Nephron progenitor cell (in vitro differentiated cells): ENCODE measurements at places on chromosomes 5 and 9.

GRCh38 chr5:95817430-95817829, 5.1 kb downstream of the GLRX start:
- DNase-seq, result peak; percentile 37

DNA sequence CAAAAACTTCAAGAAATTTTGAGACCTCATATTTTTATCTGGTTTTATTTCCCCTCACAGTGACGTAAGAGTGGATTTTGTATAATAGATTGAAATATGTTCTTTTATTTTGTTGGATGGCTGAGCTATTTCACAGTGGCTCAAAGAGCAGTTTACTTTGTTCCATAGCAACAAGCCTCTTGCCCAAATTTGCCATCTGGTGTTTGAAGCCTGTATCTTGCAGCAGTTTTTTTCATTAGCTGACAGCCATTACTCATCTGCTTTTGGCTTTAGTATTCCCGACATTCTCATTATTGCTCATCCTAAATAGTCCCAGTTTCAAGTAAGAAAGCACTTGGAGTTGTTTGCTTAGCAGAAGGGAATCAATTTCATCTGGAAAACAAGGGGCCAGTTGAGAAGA, 36.3 kb downstream of the GDA start:
- no peak for DNase-seq

DNA sequence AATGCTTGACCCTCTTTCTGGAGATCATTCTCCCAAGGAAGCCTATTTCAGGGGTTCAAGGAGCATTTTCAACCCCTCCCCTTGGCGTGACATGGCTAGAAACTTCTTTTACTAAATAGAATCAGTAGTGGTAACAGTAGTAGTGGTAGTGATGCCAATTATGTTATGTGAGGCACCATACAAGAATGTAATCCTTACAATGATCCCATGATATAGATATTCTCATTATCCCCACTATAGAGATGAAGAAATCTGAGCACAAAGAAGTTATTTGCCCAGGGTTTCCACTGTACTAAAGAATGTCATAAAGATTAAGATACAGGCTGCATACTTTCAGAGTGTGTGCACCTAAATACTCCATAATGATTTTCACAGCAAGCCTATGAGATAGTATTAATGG, 155.4 kb upstream of the CLINT1 start:
- DNase-seq, result no peak

GRCh38 chr9:131631306-131631705, 86.0 kb downstream of the PRRT1B start:
- DNase-seq, result no peak

GRCh38 chr9:21031091-21031807, at the start of gene HACD4:
Gene HACD4, minus strand, starts transcription at chr9:21031640. Its CDS starts 50 bp downstream, at chr9:21031590.
- DNase-seq, result peak; percentile 72

DNA sequence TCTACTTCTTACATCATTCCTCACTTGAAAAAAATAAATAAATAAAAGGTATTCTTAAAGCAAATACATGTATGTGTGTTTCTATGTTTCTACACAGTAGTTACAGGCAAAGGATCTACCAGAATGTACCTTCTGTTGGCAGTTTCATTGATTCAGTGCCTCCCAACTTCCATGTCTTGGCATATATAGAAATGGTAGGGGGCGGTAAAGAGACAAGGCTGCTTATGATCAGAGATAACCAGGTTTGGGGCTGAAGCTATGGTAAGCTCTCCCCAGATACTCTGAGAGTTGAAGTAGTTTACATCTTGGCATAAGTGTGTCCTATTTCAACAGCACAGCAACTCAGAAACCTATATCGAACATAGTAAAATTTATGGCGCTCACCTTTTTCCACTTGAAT, 1075.4 kb upstream of the C9orf72 start:
- no peak for DNase-seq

- DNase-seq, result no peak
Measured at GRCh38 chr5:2575292-2575691, 176.2 kb downstream of the IRX2 start.

DNA sequence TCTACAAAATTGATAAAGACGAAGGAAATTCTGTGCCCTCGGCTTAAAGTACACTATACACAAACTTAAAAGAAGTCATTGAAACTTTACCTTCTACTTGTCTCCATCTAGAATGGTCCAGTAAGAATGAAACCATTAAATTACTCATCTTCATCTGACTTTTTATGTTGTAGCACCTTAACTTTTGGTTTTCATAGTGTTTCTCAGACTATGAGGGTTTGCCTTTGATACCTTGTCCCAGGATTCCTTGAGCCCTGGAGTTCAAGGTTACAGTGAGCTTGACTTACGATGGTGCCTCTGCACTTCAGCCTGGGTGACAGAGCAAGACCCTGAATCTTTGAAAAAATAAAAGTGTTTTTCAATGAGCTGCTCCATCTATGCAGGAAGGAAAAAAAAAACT, 132.2 kb downstream of the CDC42SE2 start:
- DNase-seq, result no peak

DNA sequence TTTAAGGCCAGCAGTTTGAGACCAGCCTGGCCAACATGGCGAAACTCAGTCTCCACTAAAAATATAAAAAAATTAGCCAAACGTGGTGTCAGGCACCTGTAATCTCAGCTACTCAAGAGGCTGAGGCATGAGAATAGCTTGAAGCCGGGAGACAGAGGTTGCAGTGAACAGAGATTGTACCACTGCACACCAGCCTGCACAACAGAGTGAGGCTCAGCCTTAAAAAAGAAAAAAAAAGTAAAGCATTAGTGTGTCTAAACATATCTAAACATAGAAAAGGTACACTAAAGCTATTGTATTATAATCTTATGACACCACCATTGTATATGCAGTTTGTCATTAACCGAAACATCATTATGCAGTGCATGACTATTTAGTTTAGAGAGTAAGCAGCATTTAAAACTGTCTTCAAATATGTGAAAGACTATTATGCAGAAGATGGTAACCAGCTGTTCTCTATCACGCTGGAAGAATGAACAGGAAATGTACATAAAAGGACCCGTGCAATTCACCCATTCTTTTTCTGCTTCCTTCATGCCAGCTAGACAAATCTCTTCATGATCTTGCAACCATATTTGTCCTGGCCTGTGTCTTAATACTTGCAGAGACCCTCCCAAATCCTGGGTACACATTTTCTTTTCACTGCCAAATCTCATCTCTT, 58.6 kb downstream of the ITGA1 start:
- DNase-seq, result no peak

DNA sequence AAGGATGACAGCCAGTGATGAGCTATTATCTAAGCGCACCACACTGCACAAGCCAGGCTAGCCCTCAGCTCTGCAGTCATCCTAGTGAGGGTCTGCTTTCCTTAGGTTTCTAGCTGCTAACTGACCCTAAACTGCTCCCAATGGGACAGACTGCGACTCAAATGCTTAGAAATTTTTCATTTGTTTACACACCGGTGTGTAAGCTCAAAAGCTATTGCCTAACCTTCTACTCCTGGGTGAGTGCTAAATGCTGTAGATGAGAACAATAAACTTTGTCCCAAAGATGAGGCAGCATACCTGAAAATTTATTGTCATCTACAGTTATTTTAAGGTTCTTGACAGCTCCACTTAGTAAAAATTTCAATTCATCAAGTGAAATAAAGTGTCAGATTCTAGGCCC, 311.4 kb downstream of the TMEM167A start:
- DNase-seq, result no peak

DNA sequence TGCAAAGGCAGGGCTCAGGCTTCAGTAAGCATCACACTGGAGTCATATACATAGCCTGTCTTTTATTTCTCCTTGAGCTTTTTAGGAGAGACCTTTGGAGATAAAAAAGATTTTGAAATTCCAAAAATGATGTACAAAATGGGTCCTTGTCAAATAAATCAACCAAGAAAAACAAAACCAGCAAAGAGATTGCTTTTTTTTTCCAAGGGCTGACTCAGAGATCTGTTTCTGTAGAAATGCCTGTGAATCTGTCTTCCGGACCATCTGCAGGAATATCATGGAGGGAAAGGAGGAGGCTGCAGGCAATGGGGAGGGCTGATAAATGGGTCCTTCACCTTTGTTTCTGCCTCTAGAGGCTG, 77.4 kb downstream of the SLIT3 start:
- DNase-seq, result no peak

- DNase-seq, result no peak
Measured at GRCh38 chr5:138760448-138761110, 7.4 kb downstream of the CTNNA1 start.
